ENCODE measurements at places on chromosomes 1 and 21.

DNA sequence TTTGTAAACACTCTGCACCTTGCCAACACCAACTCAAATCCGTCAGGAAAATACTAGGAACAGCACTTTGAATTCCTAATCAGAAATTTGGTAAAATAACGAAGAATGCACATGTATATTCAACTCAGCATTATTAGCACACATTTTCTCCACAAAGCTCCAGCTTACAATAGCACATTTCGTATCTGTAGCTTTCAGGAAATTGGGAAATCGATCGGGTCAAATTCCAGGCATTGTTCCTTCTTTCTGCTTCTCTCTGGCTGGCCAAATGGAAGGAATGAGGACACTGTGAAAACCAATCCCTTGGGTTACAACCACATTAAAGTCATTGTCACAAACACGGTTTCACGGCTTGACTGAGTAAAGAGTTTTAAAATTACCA is 58.6 kb downstream of the NPHP4 start:
- no peak for DNase-seq

DNA sequence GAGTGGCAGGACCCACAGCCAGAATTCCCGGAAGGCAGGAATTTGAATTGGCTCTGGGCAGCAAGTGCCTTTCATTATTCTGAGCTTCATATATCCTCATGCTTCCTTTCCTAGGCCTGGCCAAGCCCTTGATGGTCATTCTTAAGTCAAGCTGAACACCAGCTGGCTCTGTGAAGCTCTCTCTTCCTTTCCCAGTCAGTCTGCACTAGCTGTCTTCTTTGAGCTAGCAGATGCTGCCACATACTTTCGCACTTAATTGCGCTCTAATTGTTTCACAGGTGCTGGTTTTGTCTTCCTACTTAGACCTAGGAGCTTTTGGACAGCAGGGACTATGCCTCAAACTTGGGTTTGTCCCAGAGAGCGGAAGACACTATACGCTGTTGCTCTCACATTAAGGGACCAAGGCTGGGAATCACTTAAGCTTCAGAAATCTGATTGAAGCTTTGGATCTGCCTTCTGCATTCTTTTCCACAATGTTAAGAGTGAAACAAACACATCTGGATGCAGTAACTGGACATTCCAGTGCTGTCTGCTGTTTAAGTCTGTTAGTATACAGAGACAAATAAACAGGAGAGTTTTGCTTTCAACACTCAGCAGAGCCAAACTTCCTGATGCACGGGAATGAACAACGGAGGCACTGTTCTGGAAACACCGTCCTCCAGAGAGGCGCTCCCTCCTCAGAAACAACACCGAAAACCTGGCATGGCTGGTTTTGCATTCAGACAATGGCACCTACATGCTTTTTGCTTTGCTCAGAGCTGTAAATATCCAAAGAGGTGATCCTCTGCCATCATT is 2.2 kb downstream of the TLR5 start:
- no peak for DNase-seq

DNA sequence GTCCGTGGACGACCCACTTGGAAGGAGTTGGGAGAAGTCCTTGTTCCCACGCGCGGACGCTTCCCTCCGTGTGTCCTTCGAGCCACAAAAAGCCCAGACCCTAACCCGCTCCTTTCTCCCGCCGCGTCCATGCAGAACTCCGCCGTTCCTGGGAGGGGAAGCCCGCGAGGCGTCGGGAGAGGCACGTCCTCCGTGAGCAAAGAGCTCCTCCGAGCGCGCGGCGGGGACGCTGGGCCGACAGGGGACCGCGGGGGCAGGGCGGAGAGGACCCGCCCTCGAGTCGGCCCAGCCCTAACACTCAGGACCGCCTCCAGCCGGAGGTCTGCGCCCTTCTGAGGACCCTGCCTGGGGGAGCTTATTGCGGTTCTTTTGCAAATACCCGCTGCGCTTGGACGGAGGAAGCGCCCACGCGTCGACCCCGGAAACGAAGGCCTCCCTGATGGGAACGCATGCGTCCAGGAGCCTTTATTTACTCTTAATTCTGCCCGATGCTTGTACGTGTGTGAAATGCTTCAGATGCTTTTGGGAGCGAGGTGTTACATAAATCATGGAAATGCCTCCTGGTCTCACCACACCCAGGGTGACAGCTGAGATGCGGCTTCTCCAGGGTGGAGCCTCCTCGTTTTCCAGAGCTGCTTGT is 32.4 kb downstream of the PRMT2 start:
- DNase-seq, result peak; percentile 56

- DNase-seq, result no peak
Measured at GRCh38 chr1:106360252-106360651, 696.2 kb upstream of the PRMT6 start.

Measured in KBM-7 (cell line).